ENCODE measurements at places on chromosomes 12 and 14.

DNA sequence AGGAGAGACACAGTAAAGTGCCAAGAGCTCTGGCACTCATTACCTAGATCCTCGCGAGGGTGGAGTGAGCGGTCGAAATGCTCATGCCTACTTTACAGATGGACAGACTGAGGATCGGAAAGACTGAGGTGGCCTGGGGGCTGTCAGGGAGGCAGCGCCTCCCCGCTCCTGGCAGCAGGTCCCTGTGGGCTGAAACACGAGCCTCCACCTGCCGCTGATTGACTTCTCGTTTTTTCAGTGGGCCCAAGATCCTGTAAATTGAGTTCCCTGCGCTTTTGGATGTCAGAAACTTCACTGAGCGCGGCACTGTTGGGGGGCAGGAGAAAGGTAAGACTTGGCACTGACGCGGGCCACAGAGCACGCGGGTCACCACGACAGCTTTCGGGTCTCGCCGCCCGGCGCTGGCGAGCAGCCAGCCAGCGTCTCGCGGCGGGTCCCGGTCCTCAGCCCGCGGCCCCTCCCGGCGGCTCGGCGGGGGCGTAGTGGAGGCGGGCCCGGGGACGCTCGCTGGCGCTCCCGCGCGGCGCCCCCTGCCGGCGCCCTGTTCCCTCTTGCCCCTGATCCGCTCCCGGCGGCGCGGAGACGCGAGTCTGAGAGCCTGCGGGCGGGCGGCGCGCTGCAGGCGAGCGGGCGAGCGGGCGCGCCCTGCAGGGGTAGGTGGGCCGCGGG lies 552 bp upstream of the SCN8A start:
- peak; percentile 10 for DNase-seq

GRCh38 chr12:112018571-112019237 lies 5.5 kb downstream of the ERP29 start:
- DNase-seq = no peak

DNA sequence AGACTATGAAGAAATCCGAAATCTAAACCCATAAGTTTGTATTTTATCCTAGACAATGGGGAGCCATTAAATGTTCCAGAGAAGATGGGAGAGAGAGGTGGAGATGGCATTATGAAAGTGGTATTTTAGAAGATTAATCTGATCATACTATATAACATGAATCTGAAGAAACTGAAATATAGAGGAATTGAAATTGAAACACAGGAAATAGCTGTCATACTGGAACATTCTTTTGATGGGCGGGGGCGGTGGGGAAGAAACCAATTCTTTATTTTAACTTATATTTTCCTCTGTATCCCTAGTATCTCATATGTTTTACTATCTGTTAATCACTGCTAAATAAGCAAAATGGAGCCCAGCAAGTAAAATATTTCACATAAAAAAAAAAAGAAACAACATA lies 27.0 kb upstream of the FOXN3 start:
- DNase-seq = no peak

- no peak for DNase-seq
Measured at GRCh38 chr12:102659200-102659911, 179.0 kb upstream of the IGF1 start.

- DNase-seq = no peak
Measured at GRCh38 chr14:100190126-100190525, 30.7 kb upstream of the DEGS2 start.
